ENCODE measurements at places on chromosomes 6 and 20.

- DNase-seq = no peak
Measured at GRCh38 chr6:34484391-34484790, 18.5 kb downstream of the PACSIN1 start.

GRCh38 chr6:100504786-100505737 lies 40.3 kb upstream of the SIM1 start:
- DNase-seq = no peak

DNA sequence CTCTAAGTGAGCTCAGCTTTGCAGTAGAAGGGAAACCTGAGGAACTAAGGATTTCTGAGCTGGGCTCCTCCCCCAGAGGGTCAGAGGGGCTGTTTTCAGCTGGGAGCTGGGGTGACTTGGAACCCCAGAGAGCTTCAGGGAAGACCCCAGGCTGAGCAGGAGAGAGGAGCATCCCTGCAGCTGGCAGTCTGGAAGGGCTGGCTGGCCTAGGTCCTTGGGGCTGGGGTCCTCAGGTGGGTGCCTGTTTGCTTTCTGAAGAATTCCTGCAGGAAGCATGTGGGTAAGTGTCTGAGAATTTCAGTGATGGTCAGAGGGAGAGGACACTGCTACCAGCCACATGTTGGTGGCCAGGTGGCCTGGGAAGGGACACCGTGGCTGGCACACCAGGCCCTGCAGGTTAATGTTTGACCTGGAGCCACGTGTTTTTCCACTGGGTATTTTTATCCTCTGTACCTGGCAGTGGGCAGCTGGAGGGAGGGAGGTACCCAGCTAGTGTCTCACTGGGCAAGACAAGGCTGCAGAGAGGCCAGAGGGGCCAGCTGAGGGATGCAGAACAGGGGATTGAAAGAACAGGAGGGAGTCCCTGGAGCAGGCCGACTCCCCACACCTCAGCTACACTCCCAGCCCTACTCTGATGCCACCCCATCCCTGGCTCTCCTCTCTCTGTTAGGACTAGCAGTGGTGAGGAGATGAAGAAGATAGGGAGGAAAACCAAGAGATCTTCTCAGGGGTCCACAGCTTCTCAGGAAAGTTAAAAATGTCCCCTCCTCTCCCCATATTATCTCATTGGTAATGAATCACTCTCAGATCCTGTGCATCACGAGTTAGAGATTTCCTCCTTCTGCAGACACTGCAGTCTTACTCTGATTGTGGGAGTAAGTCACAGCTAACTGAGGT lies 143.6 kb downstream of the VEGFA start:
- DNase-seq = no peak

GRCh38 chr6:35485402-35485877 lies 11.4 kb downstream of the TEAD3 start:
- DNase-seq = no peak

DNA sequence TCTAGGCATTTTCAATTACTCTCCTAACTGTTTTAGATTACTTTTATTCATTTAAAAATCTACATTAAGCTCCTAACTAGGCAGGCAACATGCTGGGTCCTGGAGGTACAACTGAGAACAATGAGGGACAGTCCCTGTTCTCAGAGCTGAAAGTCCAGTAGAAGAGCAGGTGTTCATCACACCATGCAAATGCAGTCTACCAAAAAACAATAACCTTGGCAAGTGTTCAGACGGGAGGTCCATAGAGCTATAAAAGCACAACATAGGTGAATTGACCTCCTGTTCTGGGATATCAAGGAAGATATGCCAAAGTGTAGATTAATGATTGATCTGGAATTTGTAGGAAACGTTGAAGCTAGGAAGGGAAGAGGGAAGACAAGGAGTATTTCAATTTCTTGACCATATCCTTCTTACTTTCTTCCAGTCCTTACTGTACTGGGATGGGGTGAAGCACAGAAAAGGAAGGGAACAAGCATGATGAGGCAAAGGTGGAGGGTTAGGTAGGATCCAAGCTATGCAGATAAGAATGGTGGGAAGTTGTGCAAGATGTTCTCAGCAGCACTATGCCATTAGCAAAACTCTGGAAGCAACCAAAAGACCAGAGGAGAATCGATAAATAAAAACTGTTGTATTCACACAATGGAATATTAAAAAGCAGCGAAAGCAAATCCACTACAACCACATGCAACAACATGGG lies 485.7 kb upstream of the JARID2 start:
- no peak for DNase-seq

- DNase-seq = no peak
Measured at GRCh38 chr20:16203096-16203495, 370.2 kb downstream of the KIF16B start.

DNA sequence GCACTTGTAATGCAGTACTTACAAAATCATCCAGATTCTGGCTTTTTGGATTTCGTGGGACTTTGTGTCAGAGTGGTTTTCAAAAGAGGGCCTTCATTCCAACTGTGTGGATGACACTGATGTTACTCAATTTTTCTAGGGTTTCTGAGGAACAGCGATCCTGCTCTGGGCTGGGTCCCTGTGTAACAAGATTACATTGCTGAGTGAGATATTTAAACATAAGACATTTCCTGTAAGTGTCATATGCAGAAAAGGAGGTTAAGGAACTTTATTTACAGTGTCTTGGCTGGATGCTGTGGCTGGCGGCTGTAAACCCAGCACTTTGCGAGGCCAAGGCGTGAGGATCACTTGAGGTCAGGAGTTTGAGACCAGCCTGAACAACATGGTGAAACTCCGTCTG lies 6.7 kb downstream of the ZFAND3 start:
- no peak for DNase-seq

- DNase-seq = no peak
Measured at GRCh38 chr6:95959261-95959660, 56.5 kb upstream of the FUT9 start.

- no peak for DNase-seq
Measured at GRCh38 chr6:154800338-154800737, 67.1 kb downstream of the SCAF8 start.

- no peak for DNase-seq
Measured at GRCh38 chr20:63736893-63737694, 630 bp downstream of the LIME1 start.

- DNase-seq = no peak
Measured at GRCh38 chr20:3711484-3711941, 887 bp downstream of the SIGLEC1 start.

- DNase-seq = no peak
Measured at GRCh38 chr6:13004601-13005000, 288.0 kb downstream of the PHACTR1 start.

DNA sequence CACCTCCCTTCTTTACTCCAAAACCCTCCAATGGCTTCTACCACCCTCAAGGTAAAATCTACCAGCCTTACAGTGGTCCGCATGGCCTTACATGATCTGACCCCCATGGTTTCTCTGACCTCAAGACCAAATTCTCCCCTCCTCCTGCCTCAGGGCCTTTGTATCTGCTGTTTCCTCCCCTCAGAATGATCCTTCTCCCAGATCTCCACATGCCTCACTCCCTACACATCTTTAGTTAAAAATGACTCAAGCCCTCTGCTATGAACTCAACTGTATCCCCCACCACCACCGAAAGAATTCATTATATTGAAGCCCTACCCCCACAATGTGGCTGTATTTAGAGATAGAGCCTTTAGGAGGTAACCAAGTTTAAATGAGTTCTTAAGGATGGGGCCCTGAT lies 4.1 kb downstream of the SLC23A2 start:
- DNase-seq = no peak

GRCh38 chr6:148969603-148970061 lies 222.8 kb downstream of the UST start:
- DNase-seq = no peak

DNA sequence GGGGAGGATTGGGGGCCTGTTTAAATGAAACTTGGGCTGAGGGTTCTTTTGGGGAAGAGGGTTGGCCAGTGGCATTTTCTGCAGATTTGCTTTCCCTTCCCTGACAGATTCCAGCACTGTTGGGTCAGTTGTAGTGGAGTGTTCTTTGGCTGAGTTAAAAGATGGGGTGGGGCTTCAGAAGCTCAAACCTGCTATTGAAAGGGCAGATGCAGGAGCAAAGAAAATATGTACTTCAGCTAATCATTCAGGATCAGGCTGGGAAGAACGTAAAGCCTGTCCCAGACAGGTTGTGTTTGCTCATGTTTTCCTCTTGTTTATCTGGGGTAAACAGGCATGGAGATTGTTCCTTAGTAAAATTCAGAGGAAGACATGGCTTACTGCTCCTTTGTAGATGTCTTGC lies 2.5 kb downstream of the SASH1 start:
- DNase-seq = no peak

- DNase-seq = no peak
Measured at GRCh38 chr6:145529582-145529981, 205.7 kb downstream of the EPM2A start.

- no peak for DNase-seq
Measured at GRCh38 chr6:41747256-41748101, at the start of gene PGC. TSS of gene PGC (minus strand) at chr6:41747397. CDS start at chr6:41747334, 63 bp downstream.

GRCh38 chr6:149261364-149262040 lies 56.0 kb upstream of the TAB2 start:
- no peak for DNase-seq

GRCh38 chr6:7878401-7878964 lies 32.1 kb downstream of the TXNDC5 start:
- no peak for DNase-seq

- no peak for DNase-seq
Measured at GRCh38 chr6:132135409-132135808, 184.2 kb upstream of the CCN2 start.

DNA sequence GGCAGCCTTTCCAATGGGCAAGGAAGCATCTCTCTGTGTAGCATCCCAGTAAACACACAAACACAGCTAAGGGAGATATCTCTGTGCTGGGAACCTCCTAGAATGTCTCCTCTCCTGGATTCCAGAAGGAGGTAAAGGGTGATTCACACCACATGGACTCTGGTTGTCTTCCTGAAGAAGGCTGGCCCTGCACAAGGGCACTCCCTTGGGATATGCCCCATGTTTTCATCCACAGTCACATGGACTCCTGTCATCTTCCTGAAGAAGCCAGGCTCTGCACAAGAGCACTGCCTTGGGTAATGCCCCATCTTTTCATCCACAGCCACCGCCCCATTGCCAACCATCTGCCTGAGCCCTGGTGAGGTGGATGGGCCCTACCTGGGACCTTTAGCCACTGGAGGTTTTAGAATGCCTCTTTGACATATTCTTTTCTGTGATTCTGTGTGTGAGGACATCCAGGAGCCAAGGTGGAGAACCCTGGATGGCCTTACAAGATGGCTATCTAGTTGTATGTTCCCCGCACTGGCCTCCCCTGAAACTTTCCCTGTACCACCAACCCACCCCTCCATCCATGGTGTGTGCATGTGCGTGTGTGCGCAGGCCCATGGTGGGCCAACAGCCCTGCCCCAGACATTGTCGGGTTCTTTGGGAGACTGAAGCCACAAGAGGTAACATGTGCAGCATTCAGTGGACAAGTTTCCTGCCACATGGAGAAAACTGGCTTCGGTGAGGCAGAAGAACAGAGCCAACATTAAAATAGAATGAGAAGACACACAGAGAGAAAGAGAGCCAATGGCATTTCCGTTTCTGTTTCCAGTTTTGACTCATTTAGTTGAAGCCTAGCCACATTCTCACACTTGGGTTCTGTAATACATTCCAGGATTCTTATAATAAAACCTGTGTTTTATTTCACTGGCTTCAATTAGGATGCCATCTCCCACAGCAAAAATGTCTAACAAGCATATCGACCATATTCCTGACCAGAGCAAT lies 110.2 kb upstream of the CST7 start:
- DNase-seq = no peak

DNA sequence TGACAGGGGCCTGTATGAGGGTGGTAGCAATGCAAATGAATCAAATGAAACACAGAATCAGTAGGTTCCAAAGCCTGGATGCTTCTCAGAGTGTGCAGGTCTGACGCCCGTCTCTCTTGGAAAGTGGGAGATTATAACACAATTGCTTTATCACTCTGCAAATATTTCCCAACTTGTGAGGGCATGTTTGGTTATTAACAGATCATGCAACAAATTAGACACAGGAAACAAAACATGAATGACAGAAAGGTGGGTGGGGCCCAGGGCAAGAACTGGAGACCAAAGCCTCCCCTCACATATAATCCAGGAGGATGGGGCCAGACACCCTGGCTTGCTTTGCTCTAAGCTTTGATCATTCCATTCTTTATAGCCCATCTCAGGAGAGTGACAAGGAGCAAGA lies 108.6 kb upstream of the MRPS10 start:
- DNase-seq = no peak

DNA sequence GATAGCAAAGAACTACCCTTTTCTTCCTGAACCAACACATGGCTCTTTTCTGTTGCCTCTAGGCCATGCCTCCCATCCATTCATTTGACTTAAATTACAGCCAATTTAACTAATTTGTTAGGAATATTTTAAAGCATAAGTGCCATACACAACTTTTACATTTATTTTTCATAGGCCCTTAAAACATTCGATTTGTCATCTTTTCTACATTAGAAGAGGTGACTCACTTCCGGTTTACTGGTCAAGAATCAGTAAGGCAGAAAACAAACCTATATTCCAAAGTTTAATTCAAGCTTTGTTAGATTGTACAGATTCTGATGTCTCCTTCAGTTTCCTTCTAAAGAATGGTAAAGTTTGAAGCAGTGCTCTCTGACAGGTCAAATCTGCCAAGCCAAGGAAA lies 344.3 kb downstream of the SAMD5 start:
- DNase-seq = no peak

All from GM19239 (cell line).